Tibial nerve (tissue), 4 donors: ENCODE measurements at places on chromosomes 5 and 9.

GRCh38 chr5:40578501-40579451 is 100.9 kb upstream of the PTGER4 start:
- DNase-seq, result no peak

GRCh38 chr9:105157171-105157583 is 87.3 kb upstream of the SLC44A1 start:
- peak; percentile 30 for DNase-seq

DNA sequence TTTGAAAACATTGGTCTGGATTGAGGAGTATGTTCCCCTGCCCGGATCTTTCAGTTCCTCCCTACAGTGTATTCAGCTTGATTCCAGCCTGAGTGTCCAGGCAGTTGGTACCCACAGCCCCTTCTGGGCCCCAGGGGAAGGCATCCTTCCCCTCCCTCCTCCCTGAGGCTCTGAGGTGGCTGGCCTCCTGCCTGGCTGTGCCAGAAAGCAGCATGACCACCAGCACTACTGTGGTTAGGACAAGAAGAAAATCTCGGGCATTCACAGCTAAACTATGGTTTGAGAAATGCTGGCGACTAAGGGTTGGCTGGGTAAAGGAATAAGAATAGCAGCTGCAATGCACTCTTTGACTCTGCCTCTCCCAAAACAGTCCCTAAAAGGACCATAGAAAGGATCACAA is 84.6 kb upstream of the LIFR start:
- no peak for DNase-seq

- no peak for DNase-seq
These were observed 14.7 kb downstream of the CRAT start for GRCh38 chr9:129095908-129096307.

DNA sequence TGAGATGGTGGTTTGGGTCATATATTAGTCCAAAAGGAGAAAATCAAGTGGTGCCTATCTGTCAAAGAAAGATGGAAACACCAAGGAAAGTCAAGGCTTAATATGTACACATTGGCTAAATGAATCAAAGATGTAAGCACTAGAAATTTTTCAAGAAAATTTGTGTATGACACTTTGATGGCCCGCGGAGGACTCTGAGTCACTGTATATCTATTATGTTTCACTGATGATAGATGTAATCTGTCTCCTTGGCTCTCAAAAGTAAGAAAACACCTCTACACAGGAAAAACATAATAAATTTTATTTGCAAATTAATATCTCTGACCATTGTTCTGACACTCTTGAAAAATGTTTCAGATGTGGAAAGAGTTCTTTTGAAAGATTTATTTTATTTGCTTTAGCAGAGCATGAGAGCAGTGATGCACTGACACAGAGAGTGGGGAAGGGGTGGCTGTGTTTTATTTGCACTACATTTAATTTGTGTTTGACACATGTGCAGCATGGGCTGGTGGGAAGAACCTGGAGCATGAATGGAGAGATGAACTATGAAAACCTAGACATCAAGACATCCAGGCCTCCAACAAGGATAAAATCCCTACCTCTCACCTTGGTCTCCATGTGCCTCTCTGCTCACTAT is 180.8 kb upstream of the GAS1 start:
- DNase-seq, result no peak

DNA sequence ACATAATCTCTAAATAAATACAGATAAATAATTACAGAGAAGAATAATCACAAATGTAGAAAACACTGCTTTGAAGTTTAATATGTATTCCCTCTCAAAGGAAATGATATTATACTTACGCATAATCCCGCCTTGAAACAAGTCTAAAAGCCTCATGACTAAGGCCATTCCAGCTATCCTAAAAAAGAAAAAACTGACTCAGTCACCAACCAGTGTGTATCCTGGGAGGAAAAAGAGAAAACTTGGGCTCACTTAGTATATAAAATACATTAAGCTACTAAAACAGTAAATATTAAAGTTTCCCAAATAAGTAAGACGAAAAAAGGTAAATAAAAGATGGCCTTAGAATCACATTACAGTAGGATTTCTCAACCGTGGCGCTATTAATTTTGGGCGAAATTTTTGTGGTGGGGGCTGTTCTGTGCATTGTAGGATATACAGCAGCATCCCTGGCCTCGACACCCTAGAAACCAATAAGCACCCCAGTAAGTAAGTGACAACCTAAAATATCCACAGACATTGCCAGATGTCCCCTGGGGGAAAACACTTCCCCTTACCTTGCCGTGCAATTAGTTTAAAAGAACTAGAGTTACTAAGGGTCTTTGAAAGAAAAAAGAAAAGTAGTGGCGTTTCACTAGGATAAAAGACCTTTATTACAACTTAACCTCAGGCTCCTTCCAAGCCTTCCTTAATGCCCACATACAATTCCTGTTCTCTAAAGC is 1.1 kb downstream of the HSPA9 start:
- DNase-seq, result no peak

- no peak for DNase-seq
These were observed 63.5 kb downstream of the C9orf50 start for GRCh38 chr9:129557192-129558036.

DNA sequence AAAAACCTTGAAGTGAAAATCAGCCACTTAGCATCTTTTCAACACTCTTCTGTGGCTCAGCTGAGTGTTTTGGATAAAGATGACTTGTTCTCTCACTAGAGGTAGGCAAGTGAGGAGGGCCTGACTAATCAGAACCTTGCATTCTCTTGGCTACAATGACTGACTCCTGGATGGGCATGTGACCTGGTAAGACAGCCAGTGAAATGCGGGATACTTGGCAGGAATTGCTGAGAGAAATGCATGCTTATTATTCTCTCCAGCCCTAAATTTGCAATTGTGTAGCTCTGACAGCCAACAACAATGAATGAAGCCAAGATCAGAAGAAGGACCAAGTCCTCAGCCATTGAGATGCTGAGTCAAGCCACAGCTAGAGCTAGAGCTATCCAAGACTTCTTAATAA is 490.5 kb upstream of the ZNF608 start:
- no peak for DNase-seq

GRCh38 chr5:139601429-139601828 is 40.3 kb downstream of the UBE2D2 start:
- no peak for DNase-seq

GRCh38 chr5:170126626-170127025 is 20.9 kb downstream of the FOXI1 start:
- DNase-seq, result no peak

- no peak for DNase-seq
These were observed 55.6 kb downstream of the RXRA start for GRCh38 chr9:134381671-134382516.

DNA sequence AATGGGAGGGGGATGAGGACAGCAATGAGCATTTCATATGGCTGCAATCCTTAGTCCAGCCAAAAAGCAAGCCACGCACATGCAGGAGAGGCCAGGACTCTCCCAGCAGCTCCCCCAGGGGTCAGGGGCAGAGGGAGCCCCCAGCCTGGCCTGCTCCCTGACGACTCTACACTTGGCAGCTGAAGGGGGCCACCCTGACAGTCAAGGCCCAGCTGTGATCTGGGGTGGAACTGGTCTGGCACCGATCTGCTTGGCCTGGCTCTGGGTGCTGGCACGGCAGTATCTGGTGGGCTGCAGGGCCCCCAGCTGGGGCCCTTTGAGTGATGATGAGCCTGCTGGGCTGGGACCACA is 118.1 kb downstream of the ADAMTS2 start:
- DNase-seq, result no peak

GRCh38 chr9:131277910-131278701 is 1.8 kb upstream of the FAM78A start:
- peak; percentile 79 for DNase-seq

DNA sequence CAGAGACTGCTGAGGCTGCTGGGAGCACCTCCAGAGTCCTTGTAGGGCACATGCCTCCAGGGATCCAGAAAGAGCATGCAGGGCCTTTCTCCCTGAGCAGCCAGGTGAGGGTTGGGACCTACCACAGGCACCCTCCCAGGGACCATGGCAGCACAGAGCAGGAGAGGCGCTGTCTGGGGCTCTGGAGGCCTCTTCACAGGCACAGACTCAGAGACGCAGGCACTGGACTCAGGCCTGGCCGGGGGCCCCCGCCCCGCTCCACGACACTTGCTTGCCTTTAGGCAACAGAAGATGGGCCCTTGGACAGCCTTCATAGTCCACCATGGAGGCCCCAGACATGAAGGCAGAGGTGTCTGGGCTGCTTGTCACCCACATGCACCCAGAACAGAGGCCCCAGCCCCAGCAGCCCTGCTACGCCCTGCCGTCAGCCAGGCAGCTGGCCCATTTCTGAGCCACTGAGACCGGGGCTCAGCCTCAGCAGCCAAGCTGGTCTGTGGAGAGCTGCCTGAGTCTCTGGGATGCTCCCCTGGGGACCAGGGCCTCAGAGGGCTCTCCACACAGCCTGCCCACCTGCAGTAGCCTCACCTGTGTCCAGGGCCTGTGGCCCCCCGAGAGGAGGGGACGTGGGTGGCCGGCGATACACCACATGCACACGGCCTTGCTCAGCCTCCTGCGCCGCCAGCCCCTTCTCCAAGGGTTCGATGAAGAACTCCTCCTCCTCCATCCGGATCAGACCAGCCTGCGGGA is 72.8 kb downstream of the ADAMTS2 start:
- no peak for DNase-seq

DNA sequence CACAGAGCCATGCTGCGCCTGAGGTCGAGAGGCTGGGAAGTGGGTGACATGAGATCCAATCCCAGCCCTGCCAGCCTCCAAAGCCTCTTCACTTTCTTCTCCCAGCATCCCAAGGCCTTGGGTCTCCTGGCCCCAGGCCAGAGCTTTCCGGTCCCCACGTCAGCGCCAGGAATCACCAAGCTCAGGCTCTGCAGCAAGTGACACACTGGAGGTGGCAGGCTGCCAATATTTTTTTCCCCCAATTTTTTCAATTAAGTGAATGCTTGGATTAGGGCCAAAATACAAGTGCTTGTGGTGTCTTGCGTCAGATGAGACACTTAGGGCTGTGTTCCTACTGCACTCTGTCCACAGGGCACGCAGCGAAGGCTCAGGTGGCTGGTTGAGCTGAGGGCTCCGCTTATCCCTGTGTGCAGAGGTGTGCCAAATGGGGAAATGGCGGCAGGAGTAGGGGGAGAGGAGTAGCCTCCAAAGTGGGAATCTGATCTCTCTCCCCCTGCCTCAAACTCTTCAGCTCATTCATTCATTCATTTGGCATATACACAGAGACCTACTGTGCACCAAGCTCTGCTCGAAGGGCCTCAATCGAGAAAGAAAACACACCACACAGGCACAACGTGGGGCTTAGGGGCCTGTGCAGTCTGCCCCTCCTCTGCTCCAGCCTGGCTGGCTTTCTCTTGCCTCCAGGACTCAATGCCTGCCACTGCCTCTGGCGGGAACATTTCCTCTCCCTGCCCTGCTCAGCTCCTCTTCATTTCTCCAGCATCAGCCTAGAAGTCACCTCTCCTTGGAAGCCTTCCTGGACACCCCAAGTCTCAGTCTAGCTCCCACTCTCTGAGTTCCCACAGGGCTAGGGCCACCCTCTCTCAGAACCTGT is 16.6 kb downstream of the SH3PXD2B start:
- no peak for DNase-seq
